CD4-positive, alpha-beta T cell treated with Interferon alpha-2 for 1 hour (primary cell): ENCODE measurements at places on chromosomes 3 and 15.

- DNase-seq = no peak
These were observed 70.1 kb downstream of the CLDN11 start for GRCh38 chr3:170488802-170489201.

DNA sequence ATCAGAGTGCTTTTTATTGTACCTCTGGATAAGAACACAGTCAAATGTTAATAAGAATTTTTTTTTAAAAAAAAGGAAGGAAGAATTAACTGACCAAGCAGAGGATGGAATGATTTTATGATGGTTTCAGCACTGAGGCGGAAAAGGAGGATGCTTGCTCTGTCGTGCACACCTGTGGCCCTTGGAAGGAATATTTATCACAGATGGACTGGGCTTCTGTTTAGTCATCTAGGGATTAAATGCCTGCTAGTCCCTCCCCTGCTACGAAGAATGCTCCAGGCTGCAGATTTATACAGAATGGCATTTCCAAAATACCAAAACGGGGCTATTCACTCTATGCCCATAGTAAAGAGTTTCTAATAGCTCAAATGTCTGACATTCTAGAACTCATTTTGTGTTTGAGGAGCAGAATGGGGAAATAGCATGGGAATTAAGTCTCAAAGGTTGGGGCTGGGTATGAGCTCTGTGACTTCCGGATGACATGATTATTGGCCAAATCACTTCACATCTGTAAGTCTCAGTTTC, 92.8 kb upstream of the BCL6 start:
- DNase-seq = no peak

DNA sequence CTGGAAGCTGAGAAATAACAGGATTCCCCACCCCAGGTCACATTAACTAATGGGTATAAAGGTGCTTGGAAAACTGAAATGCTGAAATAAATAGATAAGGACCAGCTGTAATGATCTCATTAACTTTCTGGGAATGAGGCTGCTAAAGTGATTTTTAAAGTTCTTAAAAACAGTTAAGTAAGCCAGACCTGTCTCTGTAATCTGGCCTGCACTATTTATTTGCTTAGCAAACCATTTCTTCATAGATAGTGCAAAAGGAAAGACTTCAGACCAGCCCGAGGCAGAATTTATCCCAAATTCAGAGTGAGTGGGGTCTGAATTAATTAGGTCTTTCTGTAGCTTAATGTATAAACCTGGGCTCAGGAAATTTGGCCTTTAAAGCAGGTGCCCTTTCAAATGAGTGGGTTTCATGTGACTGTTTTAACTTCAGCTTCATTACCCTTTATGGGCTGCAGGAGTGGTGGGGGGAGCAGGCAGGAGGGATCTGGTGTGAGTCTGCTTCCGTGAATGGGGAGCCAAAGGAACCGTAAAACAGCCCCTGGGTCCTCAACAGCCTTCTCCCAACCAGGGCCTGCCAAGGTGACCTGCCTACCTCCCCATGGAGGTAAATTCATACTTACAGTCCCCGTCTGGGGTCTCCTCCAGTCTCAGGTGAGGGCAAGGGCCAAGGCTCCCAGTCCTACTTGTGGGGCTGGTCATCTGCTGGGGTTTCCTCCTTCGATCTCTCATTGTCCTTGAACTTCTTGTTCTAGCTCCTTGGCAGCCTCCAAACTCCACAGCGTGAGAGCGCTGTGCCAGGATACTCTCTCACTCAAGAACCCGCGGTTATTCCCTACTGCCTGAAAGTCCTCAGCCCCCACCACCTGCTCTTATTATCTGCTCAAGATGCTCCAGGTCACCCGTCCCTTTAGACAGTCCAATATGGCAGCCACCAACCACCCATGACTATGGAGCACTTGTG, 31.2 kb downstream of the MAGEF1 start:
- no peak for DNase-seq

- no peak for DNase-seq
These were observed 118.2 kb upstream of the TLE3 start for GRCh38 chr15:70215951-70216350.

DNA sequence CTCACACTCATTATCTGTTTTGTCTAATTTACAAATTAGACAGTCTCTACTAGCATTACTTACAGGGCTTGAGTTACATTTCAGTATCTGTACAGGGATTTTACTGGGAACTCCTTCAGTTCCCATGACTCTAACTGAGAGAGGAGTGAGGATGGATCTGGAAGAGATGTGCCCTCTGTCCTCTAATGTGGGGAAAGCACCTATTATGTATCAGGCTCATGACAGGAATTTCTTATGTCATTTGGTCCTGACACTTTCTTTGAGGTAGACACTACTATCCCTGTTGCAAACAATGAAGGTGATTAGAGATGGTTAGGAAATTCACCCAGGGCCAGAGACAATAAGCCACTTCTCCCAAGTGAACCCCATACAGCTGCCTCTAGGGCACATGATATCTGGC, 10.9 kb upstream of the NCKIPSD start:
- DNase-seq = no peak

DNA sequence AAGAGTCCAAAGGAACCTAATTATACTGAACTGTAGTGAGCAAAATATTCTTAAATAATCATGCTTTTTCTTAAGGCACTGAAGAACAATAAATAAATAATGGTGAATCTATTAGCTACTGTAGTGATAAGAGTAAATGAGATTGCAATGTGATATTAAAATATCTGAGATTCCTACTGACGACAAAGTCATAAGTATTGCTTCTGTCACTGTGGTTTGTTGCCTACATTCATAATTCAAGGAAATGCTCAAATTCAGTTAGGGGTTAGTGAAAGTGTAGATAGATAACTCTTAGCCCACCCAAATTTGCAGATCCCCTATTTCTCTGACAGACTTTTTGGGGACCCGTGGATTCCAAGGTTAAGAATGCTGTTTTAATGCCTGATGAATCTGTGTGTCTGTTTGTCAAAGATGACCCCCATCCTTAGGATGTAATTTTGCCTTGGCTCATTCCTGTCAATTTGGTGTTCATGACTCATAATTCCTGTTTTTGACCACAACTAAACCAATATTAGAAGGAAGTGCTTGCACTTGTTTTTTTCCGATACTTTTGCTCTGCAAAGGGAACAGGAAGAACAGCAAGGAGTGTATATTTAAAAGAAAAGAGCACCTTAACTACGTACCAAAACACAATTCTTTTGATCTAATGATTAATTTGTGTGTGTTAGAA, 86.7 kb downstream of the MAGI1 start:
- no peak for DNase-seq

DNA sequence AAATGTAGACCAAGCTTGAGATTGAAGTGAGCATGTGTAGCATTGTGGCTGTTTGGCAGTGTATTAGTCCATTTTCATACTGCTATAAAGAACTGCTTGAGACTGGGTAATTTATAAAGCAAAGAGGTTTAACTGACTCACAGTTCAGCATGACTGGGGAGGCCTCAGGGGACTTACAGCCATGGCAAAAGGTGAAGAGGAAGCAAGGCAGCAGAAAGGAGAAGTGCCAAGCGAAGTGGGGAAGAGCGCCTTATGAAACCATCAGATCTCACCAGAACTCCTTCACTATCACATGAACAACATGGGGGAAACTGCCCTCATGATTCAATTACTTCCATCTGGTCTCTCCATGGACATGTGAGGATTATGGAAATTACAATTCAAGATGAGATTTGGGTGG, 8.6 kb upstream of the CERS3 start:
- no peak for DNase-seq

DNA sequence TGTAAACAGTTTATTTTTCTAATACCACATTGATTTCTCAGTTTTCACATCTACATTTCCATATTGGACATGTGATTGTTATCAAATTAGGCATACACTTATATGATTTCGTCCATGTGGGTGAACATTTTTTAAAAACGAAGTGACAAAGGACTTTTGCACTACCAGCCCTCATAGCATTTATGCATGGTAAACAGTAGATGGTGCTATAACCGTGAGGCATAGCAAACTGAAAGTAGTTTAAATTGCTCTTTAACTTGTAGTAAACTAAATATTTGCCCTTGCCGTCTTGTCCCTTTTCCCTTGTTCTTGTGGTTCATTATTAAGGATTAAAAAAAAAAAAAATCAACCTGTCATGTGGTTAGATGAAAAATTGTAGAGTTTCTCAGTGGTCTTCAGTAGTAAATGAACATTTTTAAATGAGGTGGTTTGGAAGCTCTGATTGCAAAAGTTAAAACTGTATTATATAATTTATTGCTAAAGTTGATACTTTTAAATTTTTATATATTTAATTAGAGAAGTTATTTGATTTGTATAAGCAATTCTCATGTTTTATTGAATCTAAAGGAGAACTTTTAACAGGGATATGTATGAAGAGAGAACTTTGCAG, 24.0 kb downstream of the STX19 start:
- peak; percentile 1 for DNase-seq

DNA sequence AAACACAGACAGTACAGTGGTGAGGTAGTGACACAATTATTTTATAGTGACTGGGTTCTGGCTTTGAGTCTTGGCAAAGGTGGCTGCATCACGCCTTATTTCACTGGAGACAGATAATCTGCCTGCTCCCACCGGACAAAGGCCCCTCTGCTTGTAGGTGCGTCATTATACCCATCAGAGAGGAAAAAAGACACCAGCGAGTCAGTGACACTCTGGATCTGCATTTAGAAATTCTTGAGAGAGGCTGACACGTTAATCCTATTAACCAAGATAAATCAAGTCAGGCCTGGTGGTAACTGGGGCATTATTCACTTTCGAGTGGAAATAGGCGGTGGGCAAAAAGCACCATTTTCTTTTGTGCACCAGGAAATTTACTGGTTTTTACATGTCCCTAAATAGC, 76.2 kb downstream of the NR2F2 start:
- no peak for DNase-seq

- DNase-seq = no peak
These were observed 480.5 kb upstream of the CBLB start for GRCh38 chr3:106349191-106349881.

- no peak for DNase-seq
These were observed 37.0 kb downstream of the GRIP2 start for GRCh38 chr3:14503033-14503705.

DNA sequence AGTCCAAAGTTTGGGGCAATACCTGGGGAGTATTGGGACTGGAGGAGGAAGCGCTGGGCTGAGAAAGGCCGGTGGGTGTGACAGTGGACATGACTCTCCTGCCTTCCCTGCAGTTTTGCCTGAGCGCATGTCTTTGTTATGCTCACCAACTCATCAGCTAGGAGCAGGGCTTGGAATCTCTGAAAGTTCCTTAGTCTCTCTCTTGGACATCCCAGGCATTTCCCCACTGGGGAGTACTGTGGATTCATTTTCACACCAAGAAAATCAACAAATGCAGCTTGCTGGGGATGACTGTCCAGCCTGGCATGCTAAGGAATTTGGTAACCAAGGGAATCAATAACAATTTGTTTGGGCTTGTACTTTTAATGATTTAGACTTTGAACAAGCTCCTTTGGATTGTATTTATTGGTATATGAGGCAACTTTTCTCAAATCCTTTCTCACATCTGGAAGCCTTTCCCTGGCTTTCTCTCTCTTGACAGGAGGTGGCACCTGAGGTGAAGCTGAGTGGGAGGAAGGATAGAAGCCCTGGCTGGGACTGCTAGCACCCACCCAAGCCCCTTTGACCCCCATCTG, 48.5 kb upstream of the CHST2 start:
- no peak for DNase-seq

DNA sequence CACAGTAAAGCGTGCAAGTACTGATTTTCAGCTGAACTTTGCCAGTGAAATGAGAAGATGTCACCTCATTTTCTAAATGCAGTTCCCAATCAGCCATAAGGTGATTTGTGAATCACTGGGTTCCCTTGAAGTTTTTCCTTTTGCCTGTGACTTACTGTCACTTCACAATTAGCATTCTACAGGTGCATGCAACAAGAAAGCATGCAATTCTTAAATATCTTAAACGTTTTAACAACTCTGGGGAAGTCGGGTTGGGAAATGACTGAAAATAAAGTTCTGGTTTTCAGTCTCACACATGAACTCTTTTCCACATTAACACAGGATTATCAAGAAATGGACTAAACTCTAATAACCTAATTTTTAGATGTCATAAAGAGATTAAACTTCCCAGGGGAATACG, 5.2 kb downstream of the GSK3B start:
- no peak for DNase-seq

DNA sequence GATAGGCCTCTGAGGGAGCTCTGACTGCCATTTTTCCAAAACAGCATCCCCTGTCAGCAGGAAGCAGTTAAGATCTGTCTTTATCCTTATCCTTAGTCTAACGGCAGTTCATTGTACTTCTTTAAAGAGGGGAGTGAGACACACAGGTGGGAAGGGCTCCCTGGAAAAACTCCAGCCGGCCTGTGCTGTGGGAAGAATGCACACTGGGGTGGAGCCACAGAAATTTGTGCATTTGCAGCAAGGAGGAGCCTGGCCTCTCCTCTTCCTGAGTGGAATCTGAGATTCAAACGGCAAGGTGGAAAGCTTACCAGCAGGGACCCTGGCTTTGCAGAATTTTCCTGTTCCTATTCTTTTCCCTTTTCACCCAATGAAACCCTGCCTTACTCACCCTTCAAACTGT, 1209.4 kb downstream of the ROBO2 start:
- no peak for DNase-seq

DNA sequence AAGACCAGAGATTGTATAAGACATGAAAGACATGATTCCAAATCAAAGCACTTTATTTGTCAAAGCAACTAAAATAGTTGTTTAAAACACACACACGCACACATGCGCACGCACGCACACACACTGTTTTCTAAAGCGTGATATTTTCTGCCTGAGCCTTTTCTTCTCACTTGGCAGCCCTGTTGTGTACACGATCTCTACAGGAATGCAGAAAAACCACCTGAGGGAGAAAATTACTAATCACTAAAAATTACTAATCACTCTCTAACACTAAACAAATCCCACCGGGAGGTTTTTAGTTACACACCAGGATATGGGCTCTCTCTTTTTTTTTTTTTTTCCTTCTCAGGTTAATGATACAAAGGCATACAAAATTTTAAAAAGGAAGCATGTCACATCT, 160.1 kb upstream of the ATP11B start:
- DNase-seq = no peak

GRCh38 chr15:57298204-57298603, 78.1 kb upstream of the CGNL1 start:
- DNase-seq = no peak
